ENCODE measurements at places on chromosomes 2 and 18.
A peak's percentile ranks its signal among the peaks of the same experiment; 100 is the strongest.

DNA sequence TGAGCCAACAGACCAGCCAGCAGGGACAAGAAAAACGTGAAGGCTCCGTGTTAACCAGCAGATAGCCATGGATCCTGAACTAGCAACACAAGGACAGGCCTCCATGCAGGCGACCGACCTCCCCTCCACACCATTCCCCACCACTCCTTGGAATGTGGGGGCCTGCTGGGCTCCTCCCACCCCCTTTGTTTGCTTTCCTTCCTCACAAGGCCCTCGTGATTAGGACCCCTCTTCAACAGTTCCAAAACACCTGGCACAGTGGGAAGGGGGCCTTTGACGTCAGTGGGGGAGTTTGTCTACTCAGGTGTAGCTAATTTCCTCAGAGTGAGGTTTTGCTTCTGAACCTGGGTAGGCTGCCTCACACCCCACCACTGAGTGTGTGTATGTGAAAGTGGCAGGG is 37.8 kb downstream of the SLC14A2 start:
- no peak for DNase-seq

- DNase-seq = no peak
Measured at GRCh38 chr2:164896634-164897355, 55.2 kb upstream of the COBLL1 start.

GRCh38 chr2:18804536-18804935 is 215.2 kb upstream of the NT5C1B start:
- no peak for DNase-seq

DNA sequence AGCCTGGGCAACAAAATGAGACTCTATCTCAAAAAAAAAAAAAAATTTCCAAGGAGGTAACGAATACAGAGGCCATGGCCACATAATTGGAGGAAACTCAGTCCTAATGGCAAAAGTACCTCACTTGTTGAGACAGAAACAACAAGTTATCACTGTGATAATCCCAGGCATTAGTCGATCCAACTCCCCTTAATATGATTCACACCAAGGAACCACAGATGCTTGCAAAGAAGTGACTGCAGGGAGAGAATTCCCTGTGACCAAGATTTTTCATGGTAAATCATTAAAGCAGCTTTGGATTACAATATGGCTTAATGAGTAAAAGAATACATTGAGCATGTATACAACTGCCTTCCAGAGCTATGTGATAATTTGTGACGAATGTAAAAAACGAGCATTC is 80.4 kb upstream of the RNU4ATAC start:
- DNase-seq = no peak

DNA sequence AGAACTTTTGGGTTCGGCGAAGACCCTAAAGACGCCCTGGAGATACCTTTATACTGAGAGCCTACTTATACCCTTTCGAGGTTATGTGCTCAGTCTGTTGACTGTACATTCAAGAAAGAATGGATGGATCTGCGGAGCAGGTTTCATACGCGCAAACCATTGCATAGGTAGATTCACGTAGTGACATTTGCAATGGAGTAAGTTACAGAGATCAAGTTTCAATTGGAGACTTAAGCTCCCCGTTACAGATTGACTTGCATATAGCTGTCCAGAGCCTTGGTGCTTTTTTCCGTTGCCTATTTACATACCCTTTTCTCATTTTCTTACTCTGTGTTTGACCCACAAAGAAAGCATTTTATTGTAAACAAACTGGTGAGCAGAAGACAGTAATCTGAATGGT is 923 bp downstream of the PSMD1 start:
- DNase-seq = no peak

DNA sequence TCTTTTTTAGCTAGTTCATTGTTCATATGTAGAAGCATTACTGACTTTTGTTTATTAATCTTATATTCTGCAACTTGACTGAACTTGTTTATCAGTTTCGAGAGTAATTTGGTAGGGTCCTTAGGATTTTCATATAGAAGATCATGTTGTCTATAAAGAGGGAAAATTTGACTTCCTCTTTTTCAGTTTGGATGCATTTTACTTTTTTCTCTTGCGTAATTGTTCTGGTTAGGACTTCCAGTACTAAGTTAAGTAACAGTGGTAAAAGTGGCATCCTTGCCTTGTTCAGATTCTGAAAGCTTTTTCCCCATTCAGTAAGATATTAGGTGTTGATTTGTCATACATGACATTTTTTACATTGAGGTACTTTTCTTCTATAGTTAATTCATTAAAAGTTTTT is 726.0 kb downstream of the KCNJ3 start:
- no peak for DNase-seq

DNA sequence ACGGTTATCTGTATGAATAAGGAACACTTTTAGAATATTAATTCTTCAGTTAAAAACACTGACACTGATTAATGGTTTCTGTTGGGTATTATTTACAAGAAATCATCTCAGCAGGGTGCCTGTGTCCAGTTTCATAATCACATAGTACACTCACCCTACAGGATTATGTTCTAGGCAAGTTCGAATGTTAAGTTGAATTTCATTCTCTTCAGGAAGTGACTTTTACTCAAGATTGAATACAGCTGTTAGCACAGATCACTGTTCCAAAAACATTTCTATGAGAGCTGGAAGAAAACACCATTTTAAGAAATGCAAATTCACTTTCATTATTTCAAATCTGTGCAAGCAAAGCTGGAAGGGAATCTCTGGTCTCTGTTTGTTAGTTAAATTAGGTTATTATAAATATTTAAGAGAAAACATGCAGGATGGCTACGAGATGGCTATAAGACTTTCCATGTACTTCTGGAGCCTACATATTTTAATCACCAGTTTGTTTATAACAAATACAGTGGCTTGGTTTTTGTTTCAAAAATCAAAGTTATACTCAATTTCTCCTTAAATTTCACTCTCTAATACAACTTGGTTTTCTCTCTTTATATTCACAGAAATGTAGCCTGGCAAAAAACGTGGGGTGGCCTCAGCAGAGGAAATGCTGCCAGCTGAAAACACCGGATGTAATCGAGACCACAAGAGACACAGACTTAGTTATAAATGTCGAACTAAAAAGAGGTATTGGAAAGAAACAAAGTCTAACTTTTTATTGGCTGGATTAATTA is 65.8 kb downstream of the RBMS1 start:
- DNase-seq = peak; percentile 39
